Fibroblast of mammary gland (primary cell): ENCODE measurements at places on chromosomes 7 and 10.

- peak; percentile 72 for DNase-seq
These were observed 145.4 kb downstream of the LRRC4 start for GRCh38 chr7:127885843-127886242.

DNA sequence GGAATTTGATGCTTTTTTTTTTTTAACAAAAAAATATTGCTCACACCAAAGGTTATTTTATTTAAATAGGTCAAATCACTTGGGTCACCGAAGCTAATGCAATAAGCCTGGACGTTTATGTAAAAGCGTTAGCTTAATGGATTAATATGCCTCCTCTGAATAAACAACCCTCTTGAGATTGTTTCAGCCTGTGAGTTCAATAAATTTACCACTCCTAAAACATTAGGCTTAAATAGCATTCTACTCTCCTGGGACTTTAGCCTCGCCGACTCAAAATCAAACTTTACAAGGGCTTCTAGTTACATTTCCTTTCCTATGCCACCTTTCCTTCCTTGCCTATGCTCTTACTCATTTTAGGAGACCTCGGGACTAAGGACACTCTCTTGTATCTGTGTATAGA is 79.3 kb downstream of the DNAJB9 start:
- DNase-seq = no peak

- peak; percentile 47 for DNase-seq
These were observed 796 bp downstream of the CDK14 start for GRCh38 chr7:90596671-90597562.

DNA sequence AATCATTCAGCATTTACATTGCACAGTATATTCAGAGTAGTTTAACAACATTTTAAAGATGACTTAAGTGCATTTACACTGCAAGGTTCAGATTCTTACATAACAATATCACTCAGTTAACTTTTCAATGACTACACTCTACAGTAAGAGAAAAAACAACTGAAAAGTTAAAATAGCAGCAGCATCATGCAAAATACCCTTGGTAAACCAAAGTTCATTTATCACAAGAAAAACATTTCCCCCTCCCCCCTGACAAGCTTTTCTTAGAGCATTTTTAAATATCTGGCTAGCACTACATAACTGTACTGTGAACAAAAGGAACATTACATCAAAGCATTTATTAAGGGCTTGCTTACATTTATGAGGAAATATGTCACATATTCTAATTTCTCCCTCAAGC is 179.5 kb upstream of the HGF start:
- no peak for DNase-seq

- DNase-seq = no peak
These were observed 89.0 kb upstream of the PRPS1L1 start for GRCh38 chr7:18116661-18117060.

- no peak for DNase-seq
These were observed 428.7 kb upstream of the AKR1E2 start for GRCh38 chr10:4397337-4397736.

DNA sequence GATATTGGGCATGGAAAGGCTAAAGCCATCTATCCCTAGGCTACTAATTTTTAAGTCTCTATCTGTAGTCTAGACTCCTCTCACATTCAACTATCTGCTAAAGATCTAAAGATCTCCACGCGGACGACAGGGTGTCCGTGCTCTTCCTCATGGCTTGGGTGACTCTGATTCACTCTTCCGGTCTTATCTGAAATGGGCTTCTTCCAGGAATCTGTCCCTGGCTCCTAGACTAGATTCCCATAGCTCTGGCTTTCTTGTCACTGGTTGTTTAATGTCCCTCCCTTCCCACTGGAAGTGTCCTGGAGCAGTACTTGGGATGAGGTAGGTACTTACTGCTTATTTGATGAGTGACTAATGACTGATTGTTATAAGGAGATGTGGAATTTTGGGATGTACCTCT is 62.0 kb upstream of the PODXL start:
- no peak for DNase-seq

GRCh38 chr7:112869111-112869774 is 79.0 kb upstream of the TMEM168 start:
- peak; percentile 57 for DNase-seq

DNA sequence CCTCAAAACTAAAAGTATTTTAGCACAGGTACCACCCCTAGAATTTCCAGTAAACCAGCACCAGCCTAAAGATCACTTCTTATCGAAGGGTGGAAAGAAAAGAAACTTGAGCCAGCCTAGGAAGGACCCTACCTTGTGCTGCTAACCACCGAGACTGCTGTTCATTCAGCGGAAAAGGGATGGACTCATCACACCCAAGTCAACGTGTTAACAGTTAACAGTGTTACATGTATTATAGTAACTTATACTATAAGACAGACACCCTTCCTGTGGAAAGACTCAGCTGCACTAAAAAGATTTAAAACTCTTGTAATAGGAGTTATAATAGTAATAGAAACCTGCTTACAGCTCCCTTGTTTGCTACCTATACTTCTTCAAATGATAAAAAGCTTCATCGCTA is 39.8 kb downstream of the MINDY4 start:
- no peak for DNase-seq

GRCh38 chr10:127921753-127922145 is 14.8 kb downstream of the PTPRE start:
- no peak for DNase-seq

DNA sequence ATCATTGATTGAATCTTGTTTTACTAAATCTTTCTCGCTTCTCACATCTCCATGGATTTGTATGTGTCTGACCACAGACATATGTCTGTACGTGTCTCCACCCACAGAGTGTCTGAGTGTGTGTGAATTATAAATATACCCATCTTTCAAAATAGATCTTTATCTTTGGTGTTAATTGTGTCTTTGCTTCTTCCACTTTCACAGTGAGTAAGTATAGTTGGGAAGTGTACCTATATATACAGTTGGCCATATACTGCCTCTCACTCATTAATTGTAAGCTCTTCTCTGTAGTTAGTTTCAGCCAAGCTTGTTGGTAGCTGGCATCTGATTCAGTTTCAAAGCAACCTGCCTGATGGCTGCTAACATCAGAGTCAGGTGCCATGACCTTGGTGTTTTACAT is 18.4 kb downstream of the EEPD1 start:
- no peak for DNase-seq

DNA sequence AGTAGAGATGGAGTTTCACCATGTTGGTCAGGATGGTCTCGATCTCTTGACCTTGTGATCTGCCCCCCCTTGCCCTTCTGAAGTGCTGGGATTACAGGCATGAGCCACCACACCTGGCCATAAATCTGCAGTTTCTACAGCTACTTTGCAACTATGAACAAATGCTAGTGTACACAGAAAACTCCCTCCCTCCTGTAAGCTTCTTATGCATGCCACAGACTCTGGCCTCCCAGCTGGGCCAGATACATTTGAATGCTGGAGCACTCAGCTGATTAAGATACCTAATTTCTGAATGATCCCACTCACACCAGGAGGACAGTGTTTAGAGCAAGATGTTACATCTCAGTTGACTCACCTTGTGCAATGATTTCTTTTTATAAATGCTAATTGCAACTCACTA is 486.2 kb downstream of the KCNMA1 start:
- no peak for DNase-seq

- DNase-seq = no peak
These were observed 52.0 kb upstream of the STEAP1B start for GRCh38 chr7:22551768-22552513.

DNA sequence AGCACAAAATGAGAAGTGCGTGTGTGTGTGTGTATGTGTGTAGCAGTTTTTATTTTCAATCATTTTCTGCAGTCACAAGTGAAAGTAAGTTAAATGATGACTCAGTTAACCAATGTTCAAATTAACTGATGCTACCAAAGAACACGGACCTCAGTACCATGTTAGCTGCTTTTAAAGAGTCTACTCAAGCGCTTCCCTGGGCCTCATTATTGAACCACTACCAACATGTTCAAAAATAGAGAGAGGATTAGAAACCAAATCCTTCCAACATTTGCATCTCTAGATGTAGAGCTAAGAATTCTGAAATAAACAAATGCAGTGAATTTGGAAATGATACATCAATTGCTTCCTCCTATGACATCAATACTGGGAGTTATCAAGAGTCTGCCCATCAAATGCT is at the start of gene TAS2R39:
TAS2R39 (plus strand) TSS at position 396 of the 400 bp plus-strand sequence; CDS start at position 396, 0 bp downstream.
- no peak for DNase-seq

DNA sequence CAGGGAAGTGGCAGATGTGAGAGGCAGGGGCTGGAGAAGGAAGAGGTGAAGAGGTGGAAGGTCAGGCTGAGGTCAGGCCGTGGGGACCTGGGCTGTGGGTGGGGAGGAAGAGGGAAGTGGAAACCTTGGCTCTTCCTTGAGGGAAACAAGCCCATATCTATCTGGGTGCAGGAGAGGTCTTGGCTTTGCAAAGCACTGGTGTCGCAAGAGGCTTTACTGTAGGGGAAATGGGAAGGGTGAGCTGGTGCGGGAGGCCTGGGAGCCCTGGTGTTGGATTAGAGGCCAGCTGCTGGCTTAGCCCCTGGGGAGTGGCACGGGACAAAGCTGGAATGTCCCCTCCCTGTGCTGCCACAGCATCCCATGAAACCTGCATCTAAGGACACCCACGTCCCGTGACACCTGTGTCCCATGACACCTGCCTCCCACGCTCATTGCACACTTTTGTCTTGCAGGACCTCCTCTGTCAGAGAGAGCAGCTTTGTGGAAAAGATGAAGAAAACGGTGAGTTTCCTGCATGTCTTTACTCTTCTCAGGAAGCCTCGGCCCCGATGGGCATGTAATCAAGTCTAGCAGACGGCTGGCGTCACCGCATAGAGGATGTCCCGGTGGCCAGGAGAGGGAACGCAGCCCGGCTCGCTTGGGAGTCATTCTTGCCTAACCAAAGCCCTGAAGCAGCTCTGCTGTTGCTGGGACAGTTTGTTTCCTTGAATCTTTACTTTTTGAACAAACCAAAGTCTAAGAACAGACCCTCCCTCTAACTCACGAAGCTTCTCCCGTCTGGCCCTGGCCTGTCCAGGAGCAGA is 22.2 kb downstream of the TMEM120A start:
- peak; percentile 44 for DNase-seq

GRCh38 chr7:32164341-32164996 is 94.3 kb upstream of the PDE1C start:
- peak; percentile 67 for DNase-seq

GRCh38 chr10:47144525-47144924 is 155.5 kb upstream of the GDF10 start:
- no peak for DNase-seq

GRCh38 chr7:33339074-33339790 is 209.9 kb downstream of the BBS9 start:
- DNase-seq = peak; percentile 50

- DNase-seq = no peak
These were observed 2.4 kb downstream of the H2AZ2 start for GRCh38 chr7:44845451-44845850.

DNA sequence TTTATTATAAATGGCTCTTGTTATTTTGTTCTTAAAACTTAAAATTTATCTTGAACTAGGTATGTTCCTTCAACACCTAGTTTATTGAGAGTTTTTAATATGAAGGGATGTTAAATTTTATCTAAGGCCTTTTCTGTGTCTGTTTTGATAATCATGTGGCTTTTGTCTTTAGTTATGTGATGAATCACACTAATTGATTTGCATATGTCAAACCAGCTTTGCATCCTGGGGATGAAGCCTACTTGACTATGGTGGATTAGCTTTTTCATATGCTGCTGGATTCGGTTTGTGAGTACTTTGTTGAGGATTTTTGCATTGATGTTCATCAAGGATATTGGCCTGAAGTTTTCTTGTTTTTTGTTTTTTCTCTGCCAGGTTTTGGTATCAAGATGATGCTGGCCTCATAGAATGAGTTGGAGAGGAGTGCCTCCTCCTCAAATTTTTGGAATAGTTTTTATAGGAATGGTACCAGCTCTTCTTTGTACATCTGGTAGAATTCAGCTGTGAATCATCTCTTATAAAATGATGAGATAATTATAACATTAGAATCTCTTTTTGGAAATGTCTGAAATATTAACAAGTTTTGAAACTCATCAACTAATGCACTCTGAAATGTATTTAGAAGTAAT is 78.7 kb upstream of the AGR3 start:
- no peak for DNase-seq

DNA sequence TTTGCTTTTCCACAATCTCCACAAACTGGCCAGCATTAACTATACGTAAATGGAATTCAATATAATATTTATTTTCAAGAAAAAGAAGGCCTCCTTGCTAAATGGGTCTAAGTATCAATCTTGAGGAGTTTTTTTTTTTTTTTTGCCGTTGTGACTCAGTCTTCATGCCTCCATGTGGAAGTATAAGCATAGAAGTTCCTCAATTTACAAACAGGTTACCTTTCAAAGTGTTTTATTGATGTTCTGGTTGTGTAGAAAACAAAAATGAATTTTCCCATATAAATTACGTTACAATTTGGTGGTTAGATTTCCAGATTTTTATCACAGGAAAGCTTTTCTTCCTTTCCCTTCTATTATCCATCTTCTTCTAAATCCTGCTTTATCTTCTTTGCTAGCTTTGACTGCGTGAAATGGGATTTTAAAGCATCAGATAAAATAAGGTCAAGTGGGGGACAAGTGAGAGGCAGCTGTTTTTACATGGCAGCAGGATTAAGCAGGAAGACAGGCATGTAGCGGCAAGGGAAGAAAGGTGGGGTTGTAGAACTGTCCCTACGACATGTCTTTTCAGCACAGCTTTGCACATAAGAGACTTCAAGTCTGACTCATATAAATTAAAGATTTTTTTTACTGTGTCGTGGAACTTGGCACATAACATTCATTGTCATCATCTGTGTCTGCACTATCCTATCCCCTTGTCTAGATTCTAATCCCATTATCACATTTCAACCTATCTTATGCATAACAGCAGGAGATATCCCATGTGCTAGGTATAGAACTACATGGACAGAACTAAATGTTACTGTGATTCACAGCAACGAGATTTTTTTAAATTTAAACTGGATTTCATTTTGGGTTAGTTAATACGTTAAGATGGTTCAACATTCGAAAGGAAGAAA is 135.3 kb upstream of the FAM3C start:
- no peak for DNase-seq

DNA sequence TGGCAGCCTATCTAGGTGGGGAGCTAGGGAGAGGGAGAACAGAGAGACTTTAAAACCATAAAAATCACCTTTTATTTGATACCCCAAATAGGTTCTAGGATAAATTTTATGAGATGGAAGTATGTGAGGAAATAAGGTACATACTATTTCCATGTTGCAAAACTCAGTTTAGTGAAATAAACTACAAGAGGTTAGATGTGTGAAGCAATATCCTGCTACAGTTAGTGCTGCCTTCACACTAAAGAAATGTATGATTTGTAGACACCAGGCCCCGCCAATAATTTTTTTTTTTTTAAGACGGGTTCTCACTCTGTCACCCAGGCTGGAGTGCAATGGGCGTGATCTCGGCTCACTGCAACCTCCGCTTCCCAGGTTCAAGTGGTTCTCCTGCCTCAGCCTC is 34.4 kb upstream of the RSBN1L start:
- no peak for DNase-seq

DNA sequence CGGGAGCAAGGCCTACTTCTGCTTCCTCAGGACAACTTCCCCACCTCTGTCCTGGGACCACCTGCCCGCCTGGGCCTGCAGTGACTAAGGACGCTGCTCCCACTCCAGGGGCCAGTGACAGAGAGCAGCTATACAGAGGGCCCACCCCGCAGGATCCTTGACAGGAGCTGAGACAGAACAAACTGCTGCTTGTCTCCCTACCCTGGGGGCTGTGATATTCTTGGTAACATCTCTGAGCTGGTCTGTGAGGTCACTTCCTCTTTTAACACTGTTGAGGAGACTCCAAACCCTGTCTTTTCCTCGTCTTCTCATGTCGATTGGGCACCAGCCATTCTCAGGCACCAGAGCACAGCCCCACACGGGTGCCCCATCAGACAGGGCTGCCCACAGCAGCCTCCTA is 6.9 kb upstream of the MRPS24 start:
- DNase-seq = no peak

- no peak for DNase-seq
These were observed 261.7 kb upstream of the TCERG1L start for GRCh38 chr10:131573256-131573655.

- no peak for DNase-seq
These were observed 1.7 kb downstream of the SLC13A1 start for GRCh38 chr7:123198111-123198510.
